CD4-positive, alpha-beta T cell treated with Interleukin-4 for 4 hours (primary cell): ENCODE measurements at places on chromosomes 2 and 18.

GRCh38 chr2:217905395-217905794 lies 97.4 kb downstream of the TNS1 start:
- DNase-seq: no peak

DNA sequence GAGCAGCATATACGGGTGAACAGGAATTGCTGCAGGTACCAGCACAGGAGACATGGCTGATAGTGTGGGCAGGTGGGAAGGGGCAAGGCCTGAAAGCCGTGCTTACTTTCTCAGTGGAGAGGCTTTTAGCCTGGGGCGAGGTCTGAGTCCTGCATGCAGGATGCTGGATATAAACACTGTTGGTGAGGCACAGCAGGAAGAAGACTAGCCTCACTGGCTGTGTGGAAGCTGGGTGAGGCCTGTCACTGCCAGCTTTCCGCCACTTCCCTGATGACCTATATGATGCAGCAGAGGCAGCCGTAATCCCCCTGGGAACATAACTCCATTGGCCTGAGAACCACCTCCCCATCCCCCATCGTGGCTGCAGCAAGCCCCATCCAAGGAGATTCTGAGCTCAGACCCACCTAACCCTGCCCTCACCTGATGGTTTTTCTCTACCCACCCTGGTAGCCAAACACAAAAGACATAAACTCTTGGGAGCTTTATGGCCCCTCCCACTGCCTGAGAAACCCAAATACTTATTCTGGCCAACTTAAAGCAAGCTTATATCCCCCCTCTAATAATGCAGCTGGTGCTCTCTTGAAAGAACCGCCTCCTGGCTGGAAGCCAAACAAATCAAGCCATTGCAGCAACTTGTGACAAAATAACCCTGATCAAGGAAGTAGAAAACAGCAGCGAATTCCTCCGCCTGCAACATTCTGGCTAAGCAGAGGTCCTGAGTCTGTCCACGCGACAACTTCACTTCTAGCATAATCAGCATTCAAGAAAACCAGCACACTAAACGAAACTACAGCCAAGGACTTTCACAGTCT lies 54.6 kb upstream of the DSC1 start:
- DNase-seq: no peak

GRCh38 chr2:143468341-143468888 lies 339.2 kb downstream of the ARHGAP15 start:
- no peak for DNase-seq

- DNase-seq: no peak
These were observed 10.7 kb upstream of the VSNL1 start for GRCh38 chr2:17529771-17530170.
